T-cell (primary cell): ENCODE measurements at places on chromosomes 5 and 9. TPM values are rescaled to one million over a fixed set of nuclear protein-coding genes. Genes with fewer than 3 reads are reported as not detected.

SAP30L gene
- total RNA-seq = 40.0 TPM

- no peak for DNase-seq
These were observed 162.6 kb downstream of the DMAC1 start for GRCh38 chr9:7636838-7637467.

TRIM7 gene
- 3.1 TPM for total RNA-seq

DNA sequence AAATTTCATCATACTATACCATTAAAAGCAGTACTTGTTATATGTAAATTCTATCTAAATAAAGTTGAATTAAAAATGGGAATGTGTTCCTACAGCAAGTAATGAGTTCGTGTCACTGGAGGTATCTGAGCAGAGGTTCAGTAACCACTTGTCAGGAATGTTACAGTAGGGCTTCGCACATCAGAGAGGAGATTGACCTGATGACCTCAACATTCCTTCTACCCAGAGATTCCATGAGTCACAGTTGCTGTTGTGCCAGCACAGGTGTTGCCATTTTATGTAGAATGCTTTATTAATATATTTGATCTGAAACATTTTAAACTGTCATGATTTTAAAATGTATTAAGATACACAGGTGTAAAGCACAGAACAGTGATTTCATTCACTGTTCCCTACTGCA is 60.3 kb downstream of the STX17 start:
- no peak for DNase-seq

GRCh38 chr5:3634061-3634460 is 38.4 kb downstream of the IRX1 start:
- no peak for DNase-seq

DNA sequence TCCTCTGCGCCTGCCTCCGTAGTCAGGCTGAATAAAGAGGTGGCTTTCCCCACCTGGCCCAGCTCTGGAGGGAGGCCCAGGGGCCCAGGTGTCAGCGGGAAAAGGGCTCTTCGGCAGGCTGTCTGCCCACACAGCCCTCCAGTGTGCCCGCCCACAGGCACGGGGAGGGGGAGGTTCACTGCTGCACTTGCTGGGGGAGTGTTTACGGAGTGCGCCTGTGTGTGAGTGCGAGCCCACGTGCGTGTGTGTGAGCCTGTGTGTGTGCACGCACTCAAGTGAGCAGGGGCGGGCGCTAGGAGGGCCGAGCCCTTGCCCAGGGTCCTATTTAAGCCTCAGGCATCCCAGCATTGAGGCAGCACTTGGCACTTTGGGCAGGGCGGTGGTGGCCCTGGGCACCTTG is 10.9 kb downstream of the DNLZ start:
- DNase-seq = no peak

DNA sequence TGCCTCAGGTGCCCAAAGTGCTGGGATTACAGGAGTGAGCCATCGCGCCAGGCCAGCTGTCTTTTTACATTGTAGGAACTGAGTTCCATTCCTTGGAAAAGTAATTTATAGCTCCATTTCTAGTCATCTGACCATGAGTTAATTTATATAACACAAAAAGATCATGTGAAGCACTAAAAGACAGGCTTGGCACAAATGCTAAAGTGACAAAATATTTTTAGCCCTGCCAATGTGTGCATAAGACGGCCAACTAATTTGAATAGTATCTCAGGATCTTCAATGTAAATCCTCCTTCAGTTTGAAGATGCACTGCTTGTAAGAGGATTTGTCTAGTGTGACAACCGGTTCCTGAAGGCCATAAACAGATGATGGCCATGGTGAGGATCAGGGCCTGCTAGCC is 49.1 kb downstream of the MTMR12 start:
- DNase-seq = no peak

- DNase-seq = no peak
These were observed 1.8 kb downstream of the ZFAND5 start for GRCh38 chr9:72363236-72363635.
